Globus pallidus (tissue), 1 donor: ENCODE measurements at places on chromosomes 7 and 10.
A peak's percentile ranks its signal among the peaks of the same experiment; 100 is the strongest.

- DNase-seq, result no peak
These were observed 276.9 kb upstream of the NEBL start for GRCh38 chr10:21173802-21174714.

GRCh38 chr10:48804740-48805182 lies 120.1 kb downstream of the WDFY4 start:
- DNase-seq, result peak; percentile 24

DNA sequence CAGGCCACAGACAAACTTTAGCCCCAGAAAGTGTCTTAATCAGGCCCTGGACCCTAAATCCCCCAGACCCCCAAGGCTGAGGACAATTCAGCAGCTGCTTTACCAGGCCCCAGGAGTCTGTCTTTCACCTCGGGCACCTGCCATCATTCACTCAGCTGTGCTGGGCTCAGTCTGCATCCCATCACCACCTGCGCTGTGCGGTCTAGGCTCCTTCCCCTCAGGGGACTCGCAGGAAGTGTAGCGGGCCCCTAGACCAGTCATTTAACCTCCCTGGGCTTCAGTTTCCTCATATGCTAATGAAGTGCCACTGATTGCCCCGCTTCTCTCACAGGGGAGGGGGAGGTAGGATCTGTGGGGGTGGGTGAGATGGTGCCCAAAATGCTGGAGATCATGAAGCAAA lies 76.4 kb upstream of the ZMIZ1 start:
- no peak for DNase-seq

GRCh38 chr10:93180482-93180931 lies 106.8 kb downstream of the CYP26A1 start:
- no peak for DNase-seq

DNA sequence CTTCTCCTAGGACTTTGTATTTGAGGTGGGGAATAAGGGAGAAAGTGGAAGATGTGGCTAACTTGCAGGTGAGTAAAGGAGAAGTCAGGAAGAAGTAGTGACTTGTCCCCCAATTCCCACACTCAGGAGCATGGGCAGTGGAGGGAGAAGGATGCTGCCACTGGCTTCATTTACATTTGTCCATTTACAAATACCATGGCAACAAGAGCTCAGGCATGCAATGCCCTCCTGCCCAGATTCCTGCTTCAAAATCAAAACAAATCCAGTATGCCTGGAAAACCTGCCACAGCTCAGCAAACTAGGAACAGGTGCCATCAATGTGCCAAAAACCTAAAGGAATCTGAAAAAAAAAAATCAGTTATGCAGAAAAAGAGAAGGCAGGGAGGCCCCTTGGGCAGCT lies 139.9 kb downstream of the KCNMA1 start:
- no peak for DNase-seq

DNA sequence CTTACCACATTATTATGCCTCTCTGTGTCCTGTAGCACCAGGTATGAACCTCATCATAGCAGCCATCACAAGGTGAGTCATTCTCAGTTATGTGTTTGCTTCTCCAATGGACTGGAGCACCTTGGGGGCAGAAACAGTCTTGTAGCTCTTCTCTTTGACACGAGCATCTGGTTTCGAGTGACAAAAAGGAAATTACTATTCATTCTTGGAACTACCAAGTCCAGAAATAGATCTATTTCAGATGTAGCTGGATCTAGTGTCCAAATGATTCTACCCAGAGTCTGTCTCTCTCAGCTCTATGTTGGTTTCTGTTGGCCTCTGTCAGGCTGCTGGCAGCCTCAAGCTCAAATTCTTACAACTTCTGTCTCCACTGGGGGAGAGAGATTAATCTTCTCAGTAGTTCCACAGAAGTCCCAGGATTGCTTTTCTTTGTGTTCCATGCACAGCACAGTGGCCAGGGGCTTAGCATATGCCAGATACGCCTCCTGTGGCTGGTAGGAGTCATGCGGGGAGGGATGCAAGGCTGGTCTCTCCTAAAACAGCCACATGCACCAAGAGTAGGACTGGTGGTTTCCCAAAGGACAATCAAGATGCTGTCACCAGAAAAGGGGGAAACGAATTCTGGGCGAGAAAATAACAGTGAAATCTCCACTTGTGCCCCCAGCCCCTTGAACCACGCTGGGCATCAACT lies 37.2 kb upstream of the PAPSS2 start:
- DNase-seq, result no peak

- no peak for DNase-seq
These were observed 122.0 kb downstream of the AGMO start for GRCh38 chr7:15439853-15440252.

DNA sequence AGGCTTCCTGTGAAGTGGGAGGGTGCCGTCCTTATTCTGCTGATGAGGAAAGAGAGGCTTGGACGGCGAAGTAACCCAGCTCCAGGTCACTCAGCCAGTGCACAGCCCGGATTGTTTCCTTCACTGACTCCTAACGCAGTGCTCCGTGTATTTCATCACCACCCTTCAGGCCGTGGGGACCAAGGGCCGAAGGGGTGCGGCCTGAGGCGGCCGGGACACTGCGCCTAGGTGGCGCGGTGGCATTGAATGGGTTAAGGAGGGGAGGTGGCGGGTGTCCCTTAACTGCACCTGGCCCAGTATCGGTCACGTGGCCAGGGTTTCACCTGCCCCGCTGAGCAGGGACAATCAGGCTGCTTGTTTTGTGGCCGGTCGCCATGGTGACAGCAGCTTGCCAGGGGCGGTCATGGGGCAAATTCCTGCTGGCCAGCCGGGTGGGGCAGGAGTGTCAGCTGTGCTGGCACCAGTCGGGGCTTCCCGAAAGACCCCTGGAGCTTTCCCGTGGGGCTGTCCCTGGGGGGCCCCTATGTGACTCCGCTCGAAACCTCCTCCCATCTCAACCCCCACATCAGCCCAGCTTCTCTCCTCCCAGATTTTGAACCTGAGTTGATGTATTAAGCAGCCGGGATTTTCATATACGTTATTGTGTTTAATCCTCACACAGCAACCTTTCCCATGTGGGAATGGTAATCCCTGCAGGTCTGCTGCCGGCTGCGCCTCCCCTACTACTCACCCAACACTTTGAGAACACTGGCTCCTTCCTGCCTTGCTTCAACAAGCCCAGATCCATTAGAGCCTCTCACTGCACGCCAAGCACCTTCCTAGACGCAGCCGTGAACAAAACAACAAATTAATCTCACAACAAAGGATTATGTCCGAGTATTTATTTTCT lies 4.4 kb upstream of the ABHD11 start:
- no peak for DNase-seq
